Activated CD4-positive, alpha-beta T cell treated with anti-CD3 and anti-CD28 coated beads, Interleukin-2, amount 50 U/mL, for 24 hours (primary cell): ENCODE measurements at places on chromosomes 12 and 14.

DNA sequence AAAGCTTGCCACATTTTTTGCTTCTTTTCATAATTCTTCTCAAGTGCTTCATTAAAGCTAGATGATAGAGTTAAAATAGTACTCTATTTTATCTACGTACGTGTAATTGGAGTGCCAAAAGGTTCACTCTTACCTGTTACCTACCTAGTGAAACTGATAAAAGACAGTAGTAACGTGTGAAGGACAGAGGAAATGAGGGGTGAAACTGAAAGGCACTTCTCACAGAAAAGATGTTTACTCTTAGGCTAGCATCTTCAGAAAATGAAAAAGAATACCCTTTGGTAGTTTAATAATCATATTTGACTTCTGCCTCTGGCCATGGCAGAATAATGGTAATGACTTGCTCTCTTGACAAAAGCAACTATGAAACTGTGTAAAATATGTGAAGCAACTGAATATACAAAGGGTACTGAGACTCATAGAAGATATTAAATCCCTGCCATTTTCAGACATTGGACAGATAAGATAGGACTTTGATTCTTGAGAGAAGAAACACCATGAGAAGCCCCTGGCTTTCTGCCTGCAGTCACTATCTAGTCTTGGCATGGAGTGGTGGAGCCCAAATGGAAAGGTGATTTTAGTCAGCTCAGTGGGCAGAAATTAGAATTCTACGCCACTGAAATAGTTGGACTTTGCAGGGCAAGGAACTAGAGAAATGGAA lies 6.3 kb upstream of the EVL start:
- DNase-seq, result no peak

DNA sequence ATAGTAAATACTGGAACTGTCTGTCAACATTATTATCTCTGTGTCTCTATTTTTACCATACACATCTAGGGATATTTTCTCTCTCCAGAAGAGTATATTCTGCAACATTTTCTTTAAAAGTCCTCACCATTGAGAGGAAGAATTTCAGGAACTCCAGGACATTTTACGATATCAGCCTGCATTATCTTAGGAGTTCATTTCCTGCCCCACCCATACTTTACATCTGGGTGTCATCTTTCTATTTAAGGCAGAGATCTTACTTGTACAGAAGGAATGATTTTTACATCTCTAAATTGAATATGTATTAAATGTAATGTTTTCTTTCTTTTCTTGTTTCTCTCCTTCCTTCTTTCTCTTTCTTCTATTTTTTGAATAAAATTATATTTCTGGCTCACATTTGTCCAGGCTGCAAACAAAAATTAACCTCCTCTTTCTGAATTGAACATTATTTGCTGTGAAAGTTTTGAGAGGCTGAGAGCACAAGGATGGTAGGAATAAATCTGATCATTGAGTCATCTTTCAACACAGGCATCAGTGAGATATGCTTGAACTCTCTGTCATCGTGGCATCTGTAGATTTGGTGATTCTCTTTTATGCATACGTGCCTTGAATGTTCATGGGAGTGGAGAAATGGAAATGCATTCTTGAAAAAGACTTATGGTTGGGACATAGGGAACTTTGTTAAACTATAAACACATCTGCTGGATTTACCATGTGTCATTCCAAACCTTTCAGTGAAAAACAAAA lies 753.6 kb downstream of the SLC16A7 start:
- no peak for DNase-seq

DNA sequence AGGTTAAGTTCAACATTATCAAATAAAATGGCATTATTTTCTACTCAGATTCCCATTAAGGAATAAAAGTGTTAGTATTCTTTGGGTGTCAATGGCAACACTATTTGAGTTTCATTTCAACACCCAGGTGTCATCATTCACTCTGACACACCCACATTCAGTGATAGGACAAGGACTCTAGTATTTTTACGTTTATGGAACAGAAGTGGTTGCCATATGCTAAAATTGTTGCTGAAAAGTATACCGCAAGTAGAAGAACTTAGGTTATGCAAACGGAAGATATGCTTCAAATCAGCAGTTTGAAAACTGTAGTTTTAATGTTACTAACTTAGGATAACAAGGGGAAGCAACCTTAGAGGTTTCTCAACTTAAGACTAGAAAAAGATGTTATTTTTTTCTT lies 20.0 kb upstream of the SGPP1 start:
- no peak for DNase-seq

DNA sequence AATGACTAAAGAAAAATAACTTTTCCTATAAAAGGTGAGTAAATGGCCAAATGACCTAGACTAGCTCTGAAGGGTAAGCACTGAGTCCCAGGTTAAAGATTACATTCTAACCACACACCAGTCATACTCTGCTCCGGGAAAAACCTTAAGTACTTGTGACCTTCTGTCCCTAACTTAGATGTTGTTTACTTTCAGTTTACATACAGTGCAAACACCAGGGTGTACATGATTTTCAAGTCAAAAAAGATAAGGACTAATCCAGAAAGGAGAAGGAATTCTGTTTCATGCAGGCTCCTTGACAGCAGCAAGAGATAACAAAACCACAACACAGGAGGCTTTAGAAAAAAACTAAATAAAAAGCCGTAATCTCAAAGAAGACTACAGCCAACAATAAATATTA lies 174.2 kb downstream of the PPM1H start:
- DNase-seq, result no peak

DNA sequence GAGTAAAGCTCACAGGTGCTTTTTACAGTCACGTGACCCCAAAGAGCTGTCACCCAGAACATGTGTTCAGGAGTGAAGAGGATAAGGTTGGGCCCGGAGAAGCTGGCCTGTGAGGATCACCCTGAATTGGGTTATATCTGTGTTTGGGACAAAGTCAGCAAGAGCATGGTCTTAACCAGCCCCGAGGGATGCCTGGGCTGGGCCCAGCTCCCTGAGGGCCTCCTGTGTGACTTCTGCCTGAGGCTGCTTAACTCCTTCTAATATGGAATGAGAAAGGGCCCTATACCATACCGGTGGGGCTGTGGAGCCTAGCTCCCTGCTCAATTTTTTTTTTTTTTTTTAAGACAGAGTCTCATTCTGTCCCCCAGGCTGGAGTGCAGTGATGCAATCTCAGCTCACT lies 2.5 kb downstream of the CDCA4 start:
- DNase-seq, result no peak

- DNase-seq, result no peak
These were observed 18.7 kb downstream of the TSHR start for GRCh38 chr14:80973931-80974641.

GRCh38 chr14:34843011-34843554 lies 32.1 kb downstream of the BAZ1A start:
- DNase-seq, result peak; percentile 15

GRCh38 chr12:108289350-108290161 lies 49.6 kb downstream of the CMKLR1 start:
- no peak for DNase-seq
